HuH-7.5 (cell line): ENCODE measurements at places on chromosomes 13 and 19.
A peak's percentile ranks its signal among the peaks of the same experiment; 100 is the strongest.

GRCh38 chr13:46622630-46623256 lies 69.8 kb downstream of the LRCH1 start:
- no peak for DNase-seq

- DNase-seq: no peak
These were observed 22.2 kb downstream of the SLC10A2 start for GRCh38 chr13:103044056-103044455.

DNA sequence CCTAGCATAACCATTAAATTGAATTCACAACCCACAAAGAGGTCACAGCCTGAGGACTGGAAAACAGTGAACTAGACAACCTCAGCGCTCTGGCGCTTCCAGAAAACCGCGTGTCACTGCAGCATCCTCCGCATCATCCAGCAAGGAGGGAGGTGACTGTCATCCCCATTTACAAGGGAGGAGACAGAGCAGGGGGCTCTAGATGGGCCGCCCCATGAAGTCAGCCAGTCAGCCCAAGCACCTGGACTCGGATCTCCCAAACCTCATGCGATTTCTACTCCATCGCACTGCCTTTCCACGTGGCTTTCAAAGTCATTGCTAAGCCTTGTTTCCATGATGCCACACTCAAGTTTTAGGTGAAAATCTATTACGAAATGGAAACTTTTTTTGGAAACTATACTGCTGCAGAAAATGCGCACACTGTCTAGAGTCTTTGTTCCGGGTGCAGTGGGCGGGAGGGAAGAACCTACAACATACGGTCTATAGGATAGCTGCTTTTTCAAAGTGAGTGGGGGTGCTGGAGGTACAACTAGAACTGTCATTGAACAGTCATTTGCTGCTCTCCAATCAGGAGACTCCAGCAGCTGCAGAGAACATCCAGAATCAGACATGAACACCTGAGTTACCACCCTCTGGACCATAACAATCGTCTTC lies 2.8 kb downstream of the AP3D1 start:
- DNase-seq: no peak

DNA sequence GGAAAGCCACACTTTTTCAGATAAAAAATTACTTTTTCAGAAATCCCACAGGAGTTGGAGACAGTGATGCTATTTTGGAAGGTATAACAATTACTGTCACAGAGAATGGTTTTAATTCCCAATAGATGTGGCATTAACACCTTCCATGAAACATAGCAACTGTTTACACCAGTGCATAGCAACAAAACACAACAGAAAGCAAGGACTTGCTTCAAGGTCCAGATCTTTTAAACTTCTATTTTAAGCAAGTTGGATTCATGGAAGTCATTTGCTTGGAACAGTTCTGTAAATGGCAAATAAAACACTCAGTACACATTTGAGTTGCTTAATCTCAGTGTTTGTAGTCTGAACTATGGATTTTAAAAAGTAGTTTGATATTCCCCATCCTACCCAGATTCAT lies 385.9 kb upstream of the SPRY2 start:
- DNase-seq: no peak

- DNase-seq: no peak
These were observed 12.4 kb downstream of the DPRX start for GRCh38 chr19:53644061-53644816.

DNA sequence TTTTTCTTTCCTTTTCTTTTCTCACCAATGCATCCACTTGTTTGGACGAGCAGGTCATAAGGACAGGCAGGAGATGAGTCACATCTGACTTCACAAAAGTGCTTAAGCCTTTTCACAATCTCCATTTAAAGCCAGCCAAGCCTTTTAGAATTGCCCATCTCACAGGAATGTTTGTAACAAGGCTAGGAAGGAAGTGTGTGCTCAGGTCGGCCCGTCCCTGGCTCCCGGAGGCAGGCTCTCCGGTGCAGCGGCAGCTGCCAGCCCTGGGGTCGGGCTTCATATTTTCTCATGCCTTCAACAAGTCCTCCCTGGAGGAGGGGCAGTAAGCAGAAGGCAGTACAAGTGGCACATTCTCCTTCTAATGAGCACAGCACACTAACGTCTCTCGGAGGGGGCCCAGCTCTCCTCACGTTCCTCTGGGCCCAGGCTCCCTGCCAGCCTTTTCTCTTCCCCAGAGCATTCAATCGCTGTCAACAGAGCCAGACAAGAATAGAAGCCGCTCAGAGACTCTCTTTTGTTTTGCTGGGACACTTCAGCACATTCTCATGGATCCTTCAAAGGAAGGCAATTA lies 180.5 kb downstream of the COL4A1 start:
- no peak for DNase-seq

DNA sequence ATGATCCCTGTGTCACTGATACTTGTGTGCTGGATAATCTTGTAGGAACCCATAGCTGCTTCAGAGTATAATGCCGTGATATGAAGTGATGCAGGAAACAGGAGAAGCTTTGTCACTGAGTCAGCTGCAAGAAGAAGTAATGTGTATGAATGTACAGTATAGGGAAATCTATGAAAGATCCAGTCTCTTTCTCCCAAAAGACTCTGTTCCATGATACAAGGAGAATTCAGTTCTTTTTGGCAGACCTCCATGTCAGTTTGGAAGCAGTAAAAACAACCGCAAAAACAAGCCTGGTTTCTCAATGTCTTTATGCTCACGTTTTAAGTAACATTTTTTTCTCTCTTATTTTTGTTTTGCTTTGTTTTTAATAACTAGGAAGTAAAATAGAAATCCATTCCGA lies 33.9 kb downstream of the PCDH17 start:
- DNase-seq: no peak

DNA sequence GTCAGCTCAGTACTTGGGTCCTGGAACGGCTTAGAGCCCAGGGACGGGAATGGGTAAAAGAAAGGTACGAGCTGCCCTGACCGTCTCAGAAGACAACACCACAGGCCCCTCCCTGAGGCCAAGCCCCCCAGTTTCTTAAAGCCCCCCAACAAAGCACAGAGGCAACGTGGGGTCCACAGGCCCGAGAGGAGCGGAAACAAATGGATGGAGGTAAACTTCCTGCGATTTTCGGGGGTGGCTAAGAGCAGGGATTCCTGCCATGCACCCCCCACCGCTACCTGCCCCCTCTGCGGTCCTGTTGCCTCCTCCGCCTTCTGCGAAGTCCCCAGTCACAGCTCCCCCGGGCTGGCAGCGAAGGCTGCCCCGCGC lies 48.2 kb downstream of the PTPRS start:
- no peak for DNase-seq

GRCh38 chr19:4089400-4089908 lies 22.8 kb upstream of the ZBTB7A start:
- no peak for DNase-seq

DNA sequence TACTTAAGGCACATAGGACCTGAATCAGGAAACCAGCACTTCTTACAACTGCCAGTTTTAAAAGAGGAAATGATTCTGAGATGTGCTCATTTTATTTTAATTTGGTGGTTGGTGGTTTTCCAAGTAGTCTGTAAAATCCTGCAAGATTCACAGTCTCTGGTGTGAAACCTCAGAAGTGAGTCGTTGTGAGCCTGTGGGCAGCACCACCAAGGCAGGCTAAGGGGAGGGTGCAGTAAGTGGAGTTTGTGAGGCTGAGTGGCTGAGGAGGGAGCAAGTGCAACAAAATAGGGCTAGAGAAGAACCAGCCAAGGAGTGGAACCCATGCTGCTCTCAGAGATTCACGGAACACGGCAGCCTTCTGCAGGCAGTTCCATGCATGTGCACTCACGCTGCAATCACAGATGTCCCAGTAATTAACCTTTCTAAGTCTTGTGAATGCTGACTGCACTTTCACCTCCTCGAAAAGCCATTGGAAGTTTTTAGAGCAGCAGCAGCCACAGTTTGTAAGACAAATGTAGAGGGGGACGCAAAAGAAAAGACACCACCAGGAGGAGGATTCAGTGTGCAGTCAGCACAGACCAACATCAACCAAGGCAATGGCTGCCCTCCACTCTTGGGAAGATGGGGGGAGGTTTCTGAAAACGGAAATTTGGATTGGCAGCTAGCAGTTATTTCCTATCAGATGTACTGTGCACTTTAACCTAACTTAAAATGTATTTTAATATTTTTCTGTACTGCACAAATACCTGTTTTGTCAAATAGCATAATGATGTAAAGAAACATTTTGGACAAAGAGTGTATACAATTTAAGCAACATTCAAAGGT lies 44.9 kb downstream of the ESD start:
- DNase-seq: no peak

DNA sequence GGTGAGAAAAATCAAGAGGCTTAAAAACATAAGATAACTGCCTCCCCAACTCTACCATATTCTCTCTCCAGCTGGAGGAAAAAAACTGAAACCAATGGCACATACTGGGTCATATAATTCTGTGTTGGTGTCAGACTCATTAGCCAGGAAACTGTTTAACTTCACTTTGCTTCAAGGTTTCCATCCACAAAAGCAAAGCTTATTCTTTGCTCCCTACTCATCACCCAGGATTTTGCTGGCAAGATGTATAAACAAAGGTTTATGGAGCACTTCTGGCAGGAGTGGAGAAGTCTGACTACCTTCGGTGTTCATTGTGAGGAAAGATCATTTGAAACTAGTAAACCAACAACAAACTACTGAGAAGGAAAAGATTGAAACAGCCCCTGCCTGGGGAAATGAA lies 197.5 kb upstream of the SERP2 start:
- no peak for DNase-seq

GRCh38 chr19:11152318-11153062 lies 3.1 kb downstream of the SPC24 start:
- no peak for DNase-seq

- DNase-seq: no peak
These were observed 21.8 kb downstream of the PROSER1 start for GRCh38 chr13:39016087-39016486.

- no peak for DNase-seq
These were observed 364 bp downstream of the CKM start for GRCh38 chr19:45322311-45322710.

DNA sequence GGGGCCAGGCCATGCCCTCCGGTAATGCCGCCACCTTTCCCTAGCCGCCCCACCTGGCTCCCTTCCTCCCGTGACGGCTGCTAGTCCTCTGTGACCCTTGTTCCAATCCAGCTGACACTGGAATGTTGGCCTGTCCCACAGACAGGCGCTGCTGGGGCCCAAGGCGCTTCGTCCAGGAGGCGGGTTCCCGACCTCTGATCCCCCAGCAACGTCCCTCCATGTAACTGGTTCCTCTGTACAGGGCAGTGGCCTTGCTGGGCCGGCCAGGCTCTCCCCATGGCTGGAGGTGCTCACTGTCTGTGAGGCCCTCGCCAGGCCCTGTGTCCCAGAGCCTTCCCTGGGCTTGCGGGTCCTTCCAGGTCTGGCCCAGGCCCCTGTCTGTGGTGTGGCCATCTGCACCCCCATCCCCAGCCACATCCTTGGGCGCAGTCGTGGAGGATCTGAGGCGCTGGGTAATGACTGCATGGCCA lies 6.8 kb upstream of the GRIN3B start:
- peak; percentile 75 for DNase-seq

DNA sequence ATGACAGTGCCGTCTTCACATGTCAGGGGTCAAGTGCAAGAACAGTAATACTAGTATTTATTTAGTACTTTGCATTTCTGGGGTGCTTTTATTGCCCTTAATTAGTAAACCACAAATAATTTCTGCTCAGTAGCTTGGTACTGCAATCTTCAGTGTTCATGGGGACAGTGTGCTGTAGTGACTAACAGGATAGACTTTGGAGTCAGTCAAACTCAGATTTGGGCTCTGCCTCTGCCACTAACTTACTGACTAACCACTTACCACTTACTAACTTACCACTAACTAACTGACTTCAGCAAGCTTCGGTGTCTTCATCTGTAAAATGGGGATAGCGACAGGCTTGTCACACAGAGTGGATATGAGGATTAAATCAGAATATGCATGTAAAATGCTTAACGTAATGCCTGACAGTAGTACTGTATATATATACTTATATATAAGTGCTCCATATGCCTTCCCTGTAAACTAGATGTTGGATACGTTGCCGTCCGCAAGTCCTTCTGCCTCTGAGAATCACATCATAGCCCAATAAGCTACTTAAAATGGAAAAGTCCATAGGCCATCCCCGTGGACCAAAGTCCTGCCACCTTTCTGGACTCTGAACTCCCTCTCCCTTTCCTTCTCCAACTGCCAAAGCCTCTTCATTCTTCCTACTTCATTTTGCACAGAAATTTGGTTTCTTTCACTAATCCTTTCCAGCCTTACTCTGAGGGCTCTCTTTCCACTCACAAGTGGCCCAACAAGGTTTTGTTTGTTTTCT lies 158.1 kb downstream of the ZIC5 start:
- DNase-seq: no peak

DNA sequence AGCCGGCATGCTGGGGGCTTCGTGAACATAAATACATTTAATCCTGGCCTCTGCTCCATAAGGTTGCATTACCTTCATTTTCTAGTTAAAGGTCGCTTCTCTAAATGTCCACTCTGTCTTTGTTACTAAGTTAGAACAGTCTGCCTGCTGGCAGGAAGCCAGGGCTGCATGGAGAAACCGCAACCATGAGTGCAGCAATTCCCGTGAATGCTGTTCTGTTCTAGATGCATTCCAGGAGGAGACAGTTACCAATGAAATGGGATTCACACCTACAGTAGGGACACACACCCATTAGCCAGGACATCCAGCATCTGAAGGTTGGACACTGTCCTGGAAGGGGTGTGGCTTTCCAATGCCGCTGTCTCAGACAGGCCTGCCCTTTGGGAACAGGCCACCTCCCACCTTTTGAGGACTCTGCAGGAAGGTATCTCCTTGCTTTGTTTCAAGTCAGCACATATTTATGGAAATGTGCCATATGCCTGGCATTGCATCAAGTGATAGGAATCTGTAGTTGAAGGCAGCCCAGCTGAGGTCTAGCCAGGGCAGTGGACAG lies 129.7 kb downstream of the SLC7A1 start:
- no peak for DNase-seq

DNA sequence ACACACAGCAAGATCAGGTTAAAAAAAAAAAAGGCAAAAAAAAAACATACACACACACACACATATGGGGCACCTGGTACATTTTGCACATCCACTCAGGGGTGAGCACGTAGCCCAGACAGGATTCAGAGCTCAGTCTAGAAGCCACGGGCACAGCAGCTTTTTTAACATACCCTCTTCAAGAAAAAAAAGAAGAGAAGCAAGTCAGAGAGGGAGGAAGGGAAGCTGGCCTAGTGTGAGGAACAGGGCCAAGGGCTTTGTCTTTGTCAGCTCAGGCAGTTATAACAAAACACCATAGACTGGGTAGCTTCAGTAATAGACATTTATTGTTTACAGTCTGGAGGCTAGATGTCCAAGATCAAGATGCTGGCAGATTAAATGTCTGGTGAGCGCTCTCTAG lies 2.3 kb upstream of the TPM4 start:
- no peak for DNase-seq

- DNase-seq: peak; percentile 98
These were observed 27.9 kb upstream of the ONECUT3 start for GRCh38 chr19:1725100-1726064.

- DNase-seq: peak; percentile 29
These were observed 2.8 kb upstream of the IFI30 start for GRCh38 chr19:18170714-18171255.

GRCh38 chr19:4577020-4577782 lies 17.7 kb upstream of the SEMA6B start:
- peak; percentile 70 for DNase-seq
